ENCODE measurements at places on chromosomes 11 and 22.

DNA sequence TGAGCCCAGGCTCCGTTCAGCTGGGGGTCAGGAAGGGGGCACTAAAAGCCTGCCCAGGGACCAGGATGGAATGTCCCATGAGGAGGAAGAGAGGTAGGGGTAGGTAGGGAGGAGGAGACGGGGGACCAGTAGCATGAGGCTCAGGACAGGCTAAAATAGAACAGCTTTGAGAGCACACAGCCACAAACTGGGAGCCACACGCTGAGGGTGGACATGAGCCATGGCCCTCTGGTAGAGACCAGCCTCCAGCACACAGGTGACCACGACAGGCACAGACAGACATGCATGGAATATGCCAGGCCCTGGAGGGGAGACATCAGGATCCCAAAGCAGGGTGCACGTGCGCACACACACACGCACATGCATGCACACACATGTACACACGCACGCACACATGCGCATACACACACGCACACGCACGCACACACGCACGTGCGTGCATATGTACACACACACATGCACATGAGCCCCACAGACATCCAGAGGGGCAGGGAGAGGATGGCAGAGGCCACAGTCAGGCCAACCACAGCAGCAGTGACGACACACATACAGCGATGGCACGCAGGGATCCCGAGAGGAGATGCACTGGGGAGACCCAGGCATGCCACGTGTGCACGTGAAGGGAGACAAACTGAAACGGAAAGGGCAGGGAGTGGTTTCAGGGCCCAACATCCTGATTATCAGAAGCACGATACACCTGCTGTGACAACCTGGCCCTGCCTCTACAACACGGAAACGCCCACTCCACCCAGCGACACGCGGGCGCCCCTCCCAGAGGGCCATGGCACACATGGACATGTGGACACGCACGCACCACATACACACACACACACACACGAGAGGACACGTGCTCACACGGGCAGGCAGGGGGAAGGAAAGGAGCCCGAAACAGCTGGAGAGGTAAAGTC lies 25.7 kb downstream of the LRRC10B start:
- no peak for DNase-seq

GRCh38 chr22:24693379-24693778 lies 81.1 kb downstream of the PIWIL3 start:
- no peak for DNase-seq

DNA sequence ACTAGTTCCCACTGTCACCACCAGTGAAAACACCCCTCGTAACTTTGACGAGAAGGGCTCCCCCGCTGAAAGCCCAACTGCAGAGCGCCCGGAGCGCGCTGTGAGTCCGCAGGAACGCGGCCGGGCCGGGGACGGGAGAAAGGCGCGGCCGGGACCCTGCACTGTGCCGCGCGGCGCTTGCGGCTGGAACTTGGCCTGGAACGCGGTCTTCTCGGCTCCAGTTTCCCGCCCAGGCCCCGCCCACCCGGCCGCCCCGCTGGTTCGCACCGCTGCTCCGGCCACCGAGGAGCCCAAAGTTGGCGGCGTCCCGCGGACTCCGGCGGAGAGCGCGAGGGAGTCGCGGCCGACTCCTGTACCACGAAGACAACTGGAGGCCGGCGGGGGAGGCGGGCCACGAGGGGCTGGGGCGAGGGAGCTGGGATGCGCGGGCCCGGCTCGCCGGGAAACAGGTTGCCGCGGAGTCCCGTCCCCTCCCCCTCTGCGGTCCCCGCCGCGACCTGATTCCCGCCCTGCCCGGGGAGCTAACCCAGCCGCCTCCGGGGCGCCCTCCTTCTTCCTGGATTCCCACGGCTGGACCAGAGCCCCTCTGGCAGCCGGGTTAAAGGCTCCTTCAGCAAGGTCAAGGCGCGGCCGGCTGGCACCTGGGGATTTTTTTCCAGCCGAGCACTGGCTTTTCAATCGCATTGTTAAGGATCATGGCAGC lies 3.4 kb downstream of the TENM4 start:
- no peak for DNase-seq

DNA sequence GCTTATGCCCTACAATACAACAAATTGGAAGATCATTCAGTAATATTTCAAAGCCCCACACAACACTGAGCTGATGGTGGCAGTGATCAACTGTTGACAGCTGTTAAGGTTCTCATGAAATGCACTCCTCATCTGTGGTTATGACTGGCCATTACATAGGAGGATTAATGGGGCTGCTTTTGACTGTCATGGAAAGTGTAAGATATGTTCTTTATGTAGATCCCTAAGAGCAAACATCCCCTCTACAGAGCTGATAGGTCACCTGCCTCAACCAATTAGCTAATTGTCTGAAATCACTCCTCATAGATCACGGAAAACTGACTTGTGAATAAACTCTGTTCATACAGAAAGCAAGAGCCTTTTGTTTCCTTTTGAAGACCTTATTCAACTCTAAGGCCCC lies 78.1 kb downstream of the GAB2 start:
- no peak for DNase-seq

- no peak for DNase-seq
These were observed 59.4 kb downstream of the SPATA19 start for GRCh38 chr11:133785795-133786340.

DNA sequence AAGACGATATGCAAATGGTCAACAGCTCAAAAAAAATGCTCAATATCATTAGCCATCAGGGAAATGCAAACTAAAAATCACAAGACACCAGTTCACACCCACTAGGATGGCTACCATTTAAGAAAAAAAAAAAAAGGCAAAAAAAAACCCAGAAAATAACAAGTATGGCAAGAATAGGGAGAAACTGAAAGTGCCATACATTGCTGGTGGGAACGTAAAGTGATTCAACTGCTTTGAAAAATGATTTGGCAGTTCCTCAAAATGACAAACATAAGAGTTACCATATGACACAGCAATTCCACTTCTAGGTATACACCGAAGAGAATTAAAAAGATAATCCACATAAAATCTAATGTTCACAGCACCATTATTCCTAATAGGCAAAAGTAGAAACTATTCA lies 47.5 kb downstream of the PICALM start:
- no peak for DNase-seq
